ENCODE measurements at places on chromosomes 12 and 14.

GRCh38 chr12:47834199-47834903 is 14.6 kb upstream of the HDAC7 start:
- DNase-seq = peak; percentile 40

DNA sequence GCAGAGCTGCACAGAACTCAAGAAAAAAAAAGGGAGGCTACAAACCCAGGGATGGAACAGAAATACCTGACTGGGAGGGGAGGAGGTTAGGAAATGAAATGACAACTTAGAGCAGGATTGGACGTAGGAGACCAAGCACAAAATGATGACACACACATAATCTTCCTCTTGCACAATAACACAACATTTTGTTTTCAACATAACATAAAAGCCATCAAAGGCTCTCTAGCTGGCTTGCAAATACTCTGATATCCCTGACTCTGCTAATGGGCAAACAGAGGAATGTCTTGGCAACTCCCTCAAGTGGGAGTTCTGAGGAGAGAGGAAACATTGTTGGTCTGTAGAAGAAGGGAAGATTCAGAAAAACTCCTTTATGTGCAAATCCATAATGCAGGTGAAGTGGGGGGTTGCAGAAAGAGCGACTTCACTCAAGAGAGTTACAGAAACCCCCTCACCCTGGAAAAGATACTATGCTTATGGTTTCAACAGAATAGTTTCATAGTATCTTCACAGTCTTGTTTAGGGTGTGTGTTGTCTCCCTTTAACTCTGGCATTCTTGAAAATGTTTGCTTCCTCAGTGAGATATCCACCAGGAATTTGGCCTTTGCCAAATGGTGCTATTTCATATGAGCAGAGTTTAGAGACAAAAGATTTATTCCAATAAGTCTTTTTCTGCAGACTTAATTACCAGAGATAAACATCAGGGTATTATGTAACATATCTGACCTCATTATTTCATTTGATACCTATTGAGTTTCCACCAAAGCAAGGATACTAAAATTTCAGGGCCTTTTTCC is 43.8 kb upstream of the LTBP2 start:
- no peak for DNase-seq

- DNase-seq = no peak
Measured at GRCh38 chr12:74418573-74418972, 119.1 kb upstream of the ATXN7L3B start.

DNA sequence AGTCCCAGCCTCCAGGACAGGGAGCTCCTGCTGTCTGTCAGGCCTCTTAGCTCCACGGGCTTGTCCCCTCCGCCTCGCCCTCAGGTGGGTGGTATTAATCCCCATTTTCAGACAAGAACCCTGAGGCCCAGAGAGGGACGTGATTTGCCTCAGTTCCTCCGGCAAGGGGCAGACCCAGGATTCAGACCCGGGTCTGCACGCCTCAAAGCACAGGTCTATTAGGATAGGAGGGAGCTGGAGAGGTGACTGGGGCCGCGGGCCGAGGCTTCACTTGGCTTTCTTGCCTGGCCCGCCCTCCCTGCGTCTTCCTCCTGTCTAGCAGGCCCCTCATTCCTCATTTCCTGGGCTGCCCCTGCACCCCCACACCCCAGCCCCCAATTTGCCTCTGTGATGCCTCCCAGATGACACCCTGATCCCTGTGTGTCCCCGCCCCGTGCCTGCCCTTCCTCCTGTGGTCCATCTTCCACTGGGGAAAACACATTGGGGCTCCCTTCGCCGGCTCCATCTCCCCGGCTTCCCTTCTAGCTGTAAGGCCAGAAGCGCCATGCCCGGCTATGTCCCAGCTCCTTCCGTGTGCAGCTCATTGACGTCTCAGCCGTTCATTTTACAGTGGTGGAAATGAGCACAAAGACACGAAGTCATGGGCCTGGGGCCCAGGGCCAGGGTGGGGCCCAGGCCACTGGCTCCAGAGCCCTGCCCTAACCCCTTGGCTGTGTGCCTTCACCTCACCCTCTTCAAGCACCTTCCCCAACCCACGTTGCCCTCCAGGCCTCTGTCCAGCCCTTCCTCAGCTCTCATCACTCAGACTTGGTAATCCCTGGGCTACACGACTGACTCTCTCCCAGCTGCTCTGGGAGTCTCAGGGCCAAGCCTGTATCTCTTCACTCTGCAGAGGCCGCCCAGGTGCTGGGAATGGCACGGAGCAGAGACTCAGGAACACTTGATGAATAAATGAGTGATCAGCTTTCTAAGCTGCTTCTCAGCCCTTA is 15.5 kb upstream of the CYP46A1 start:
- no peak for DNase-seq

- DNase-seq = no peak
Measured at GRCh38 chr12:93880853-93881522, 203.8 kb downstream of the CRADD start.

All from aorta (tissue), 5 donors.